Activated CD4-positive, alpha-beta T cell treated with anti-CD3 and anti-CD28 coated beads, Interleukin-2, amount 10 ng/mL, durations not matched to agents 24 days and 14 days (primary cell): ENCODE measurements at places on chromosomes 11 and 22.

DNA sequence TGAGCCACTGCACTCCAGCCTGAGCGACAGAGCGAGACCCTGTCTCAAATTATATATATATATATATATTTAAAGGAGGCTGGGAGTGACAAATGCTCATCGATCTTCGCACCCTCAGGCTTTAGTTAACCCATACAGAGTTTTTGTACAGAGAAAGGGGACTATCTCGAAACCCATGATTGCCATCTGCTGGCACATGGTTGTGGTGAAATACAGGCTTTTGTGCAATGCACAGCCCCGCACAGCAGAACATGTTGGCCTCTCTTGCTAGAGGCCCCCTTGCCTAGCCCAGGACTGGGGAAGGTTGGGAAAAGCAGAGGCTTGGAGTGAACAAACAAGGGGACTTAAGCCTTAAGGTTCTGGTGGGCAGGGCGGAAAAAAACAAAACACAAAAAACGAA lies 3.6 kb downstream of the MYBPC3 start:
- DNase-seq, result peak; percentile 68

GRCh38 chr11:78564490-78565467 lies 9.9 kb downstream of the NARS2 start:
- peak; percentile 89 for DNase-seq

GRCh38 chr11:71563406-71563805 lies 2.0 kb upstream of the KRTAP5-10 start:
- peak; percentile 65 for DNase-seq

DNA sequence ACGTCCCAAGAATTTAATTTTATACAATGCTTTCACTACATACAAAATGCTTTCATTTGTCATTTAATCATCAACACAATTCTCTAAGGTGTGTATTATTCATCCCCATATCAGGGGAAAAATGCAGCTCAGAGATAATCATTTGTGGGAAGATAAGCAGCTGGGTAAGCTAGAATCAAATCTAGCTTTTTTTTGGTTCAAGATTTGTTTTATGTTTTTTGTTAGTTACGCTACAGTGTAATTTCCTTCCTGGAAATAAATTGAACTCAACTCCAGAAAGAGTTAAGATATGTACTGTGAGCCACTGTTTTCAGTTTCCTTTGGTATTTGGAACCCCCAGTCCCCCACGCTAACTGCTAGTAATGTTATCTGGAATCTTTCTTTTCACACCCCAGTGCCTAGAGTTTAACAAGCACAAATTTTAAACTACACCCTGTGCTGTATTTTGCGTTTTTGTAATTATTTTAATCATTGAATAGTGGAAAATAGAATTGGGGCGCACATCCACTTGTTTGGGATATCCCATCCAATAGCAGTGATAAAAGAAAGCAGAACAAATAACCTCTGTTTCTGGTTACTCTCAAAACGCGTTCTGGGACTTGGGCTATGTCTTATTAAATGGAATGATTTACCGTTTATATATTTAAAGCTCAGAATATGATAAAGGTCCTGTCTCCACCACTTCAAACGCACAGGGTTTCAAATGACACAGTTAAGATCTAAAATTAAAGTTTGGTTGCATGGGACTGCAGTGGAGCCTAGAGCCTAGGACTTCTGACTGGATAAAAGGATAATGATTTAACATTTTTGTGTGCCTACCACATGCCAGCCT lies 2.1 kb upstream of the HSPA8 start:
- peak; percentile 79 for DNase-seq

GRCh38 chr11:47857485-47857884 lies 9.3 kb upstream of the NUP160 start:
- no peak for DNase-seq

GRCh38 chr22:44458044-44459020 lies 39.7 kb downstream of the RTL6 start:
- no peak for DNase-seq

GRCh38 chr11:17608821-17609220 lies 61.8 kb downstream of the OTOG start:
- DNase-seq, result peak; percentile 45

- no peak for DNase-seq
These were observed 318.7 kb upstream of the PITPNB start for GRCh38 chr22:28237783-28238182.

GRCh38 chr11:75996523-75997442 lies 181.8 kb downstream of the UVRAG start:
- DNase-seq, result no peak

DNA sequence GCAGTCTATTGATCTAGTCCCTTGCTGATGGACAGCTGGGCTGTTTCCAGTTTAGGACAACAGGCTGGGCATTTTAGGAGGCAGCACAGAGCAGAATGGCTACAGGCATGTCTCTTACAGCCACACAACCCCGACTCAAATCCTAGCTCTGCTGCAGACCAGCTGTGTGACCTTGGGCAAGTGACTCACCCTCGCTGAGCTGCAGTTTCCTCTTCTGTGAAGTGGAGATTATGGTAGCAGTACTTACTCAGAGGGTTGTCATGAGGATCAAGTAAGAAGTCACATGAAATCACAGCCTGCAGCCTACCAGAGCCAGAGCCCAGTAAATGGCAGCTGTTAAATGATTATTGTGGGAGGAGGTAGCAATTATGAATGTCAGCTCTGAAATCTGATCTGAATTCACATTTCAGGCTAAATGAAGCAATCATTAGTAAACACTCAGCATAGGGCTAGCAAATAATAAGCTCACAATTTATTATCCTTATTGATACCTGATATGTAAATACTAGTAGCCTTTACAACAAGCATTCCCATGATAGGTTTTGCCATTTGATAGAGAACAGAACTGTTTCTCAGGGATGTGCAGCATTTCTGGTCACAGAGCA lies 58.9 kb downstream of the MYEOV start:
- peak; percentile 59 for DNase-seq

DNA sequence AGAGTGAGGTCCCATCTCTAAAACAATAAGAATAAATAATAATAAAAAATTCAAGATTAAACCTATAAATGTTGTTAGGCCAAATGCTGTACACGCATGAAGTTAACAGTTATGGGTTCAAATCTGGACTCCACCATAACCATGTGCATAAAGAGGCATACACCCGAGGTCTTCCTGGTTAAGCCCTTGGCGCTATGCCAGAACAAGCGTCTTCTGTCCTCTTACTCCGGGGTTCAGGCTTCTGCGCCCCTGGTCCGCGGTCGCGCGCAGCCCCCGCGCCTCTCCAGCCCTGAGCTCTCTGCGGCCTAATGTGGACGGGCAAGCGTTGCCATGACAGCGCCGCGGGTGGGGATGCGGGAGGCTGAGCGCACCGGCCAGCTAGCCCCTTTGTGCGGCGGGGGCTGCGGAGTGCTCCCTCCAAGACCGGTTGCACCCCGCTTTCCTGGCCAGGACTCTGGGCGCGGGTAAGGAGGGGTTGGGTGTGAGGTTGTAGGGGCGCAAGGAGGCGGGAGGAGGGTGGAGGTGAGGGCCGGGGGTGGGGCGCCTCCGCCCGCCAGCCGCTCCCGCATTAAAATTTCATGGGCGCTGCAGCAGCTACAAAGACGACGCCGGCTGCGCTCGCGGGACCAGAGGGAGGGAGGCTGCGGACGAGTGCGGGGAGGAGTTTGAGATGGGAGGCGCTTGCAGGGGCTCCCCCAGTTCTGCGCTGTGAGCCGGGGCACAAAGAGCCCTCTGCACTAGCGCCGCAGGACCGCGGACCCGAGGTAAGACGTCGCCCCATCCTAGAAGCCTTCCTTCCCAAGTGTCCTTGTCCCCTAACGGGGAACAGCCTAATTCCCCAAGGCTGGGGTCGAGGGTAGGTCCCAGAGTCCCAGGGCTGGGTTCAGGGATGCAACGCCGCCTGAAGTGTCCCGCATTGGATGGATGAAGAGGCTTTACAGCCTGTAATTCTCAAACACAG lies at the start of gene MIAT:
Gene MIAT, plus strand, starts transcription at position 698 of the 961 bp plus-strand sequence.
- peak; percentile 94 for DNase-seq

DNA sequence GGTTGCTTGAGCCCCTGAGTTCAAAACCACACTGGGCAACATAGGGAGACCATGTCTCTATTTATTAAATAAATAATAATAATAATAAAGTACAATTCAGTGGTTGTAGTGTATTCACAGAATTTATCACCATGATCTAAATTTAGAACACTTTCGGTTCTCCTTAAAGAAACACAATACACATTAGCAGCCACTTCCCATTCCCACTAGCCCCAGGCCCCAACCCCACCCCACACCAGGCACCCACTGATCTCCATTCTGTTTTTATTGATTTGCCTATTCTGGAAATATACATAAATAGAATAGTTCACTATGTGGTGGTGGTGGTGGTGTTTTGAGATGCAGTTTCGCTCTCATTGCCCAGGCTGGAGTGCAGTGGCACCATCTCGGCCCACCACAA lies 45.7 kb downstream of the BCL2L13 start:
- no peak for DNase-seq

DNA sequence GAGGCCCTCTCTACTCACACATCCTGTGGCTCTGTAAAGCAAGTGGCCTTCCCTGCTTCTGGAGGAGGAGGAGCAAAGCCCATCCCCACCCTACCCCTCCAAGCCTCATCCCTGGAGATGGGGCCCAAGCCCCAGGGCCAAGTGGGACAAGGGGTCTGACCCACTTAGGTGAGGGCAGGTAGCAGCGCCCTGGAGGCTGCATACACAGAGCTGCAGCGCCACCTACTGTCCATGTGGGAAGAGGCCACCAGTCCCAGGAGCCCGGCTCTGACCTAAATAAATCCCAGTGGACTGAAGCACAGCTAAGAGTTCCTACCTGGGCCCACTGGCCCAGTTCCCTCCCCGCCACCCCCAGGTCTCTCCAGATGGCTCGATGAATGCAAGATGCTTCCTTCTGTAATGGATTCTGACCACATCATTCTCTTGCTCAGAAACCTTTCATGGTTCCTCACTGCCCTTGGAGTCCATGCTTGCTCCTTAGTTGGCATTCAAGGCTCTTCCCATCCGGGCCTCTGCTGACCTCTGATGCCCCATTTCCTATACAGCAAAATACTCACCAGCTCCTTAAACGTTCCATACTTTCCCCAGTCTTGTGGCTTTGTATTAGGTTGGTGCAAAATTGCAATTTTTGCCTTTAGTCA lies 62.1 kb downstream of the THAP12 start:
- DNase-seq, result peak; percentile 94

- no peak for DNase-seq
These were observed 400.3 kb downstream of the AASDHPPT start for GRCh38 chr11:106477776-106478175.

- DNase-seq, result no peak
These were observed 11.3 kb upstream of the EFCAB6 start for GRCh38 chr22:43823353-43823908.

DNA sequence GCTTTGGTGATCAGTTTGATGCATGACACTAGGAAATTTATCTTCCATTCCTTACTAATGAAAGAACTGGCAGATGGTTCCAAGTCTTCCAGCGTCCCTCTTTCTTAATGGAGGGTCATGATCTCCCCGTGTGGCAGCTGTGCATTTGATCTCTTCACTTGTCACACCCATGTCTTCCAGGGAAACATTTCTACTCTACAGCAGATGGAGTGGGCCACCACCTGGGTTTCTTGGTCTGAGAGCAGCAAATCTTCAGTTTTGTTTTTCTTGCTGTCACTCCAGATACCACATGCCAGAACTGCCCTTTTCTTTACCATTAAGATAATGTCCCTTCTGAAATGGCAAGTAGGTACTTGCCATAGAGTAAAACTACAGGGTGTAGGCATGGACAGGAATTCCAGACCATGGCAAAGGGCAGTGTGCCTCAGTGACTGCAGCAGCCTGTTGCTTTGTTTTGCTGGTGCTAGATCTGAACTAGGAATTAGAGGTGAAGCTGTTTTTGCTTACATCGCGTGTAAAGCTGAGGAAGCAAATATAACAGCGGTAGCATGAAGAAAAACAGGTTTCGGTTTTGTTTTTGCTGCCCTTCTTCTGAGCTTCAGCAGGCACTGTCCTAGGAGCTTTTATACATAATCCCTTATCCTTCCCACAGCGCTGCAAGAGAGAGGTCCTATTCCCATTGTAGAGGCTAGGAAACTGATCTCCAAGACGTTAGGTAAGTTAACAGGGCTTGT lies 20.7 kb upstream of the C11orf96 start:
- DNase-seq, result no peak
